Retina (tissue), 1 donor: ENCODE measurements at places on chromosomes 7 and 10.

- no peak for DNase-seq
Measured at GRCh38 chr10:73906524-73907447, 4.1 kb upstream of the PLAU start.

DNA sequence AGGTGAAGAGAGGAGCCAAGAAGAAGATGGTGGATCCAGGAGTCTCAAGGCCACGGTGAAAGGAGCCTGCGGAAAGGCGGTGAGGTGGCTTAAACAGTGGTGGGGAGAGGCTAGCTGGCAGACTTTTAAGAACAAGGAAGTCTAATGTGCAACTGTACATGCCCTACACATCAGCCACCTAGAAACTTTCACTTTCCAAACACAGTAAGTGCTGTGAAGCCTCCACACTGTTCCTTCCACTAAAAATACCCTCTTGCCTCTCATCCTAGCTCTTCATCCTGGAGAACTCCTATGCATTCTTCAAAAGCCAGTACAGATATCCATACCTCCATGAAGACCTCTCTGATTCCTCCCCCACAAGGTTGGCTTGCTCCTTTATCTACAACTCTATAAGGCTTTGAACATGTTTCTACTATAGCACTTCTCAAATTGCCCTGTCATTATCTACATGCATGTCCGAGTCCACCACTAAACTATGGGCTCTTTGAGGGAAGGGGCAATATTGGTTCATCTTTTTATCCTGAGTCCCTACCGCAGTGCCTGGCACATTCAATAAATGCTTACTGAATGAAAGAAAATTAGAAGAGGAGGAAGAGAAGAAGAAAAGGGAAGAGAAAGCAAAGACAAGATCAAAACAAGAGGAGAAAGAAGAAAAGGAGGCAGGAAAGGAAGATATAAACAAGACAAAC lies 54.2 kb downstream of the DNAJC12 start:
- no peak for DNase-seq

- DNase-seq: no peak
Measured at GRCh38 chr10:12181065-12181775, 14.5 kb downstream of the NUDT5 start.

DNA sequence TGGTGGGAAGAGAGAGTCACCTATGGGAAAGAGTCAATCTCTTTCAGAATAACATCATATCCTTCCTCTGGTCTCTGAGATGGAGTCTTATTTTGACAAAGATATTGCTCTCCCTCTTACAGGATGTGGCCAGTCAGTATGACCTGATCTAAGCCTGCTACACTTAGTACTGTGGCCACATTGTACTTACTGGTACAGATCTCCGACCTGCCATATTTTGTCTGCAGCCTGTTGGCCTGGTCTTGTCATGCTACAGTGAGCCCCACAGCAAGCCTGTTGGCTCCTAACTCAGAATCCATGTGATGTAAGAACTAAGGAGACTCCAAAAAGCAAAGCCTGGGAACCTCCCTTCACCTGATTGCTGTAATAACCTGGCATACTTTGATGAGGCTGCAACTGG lies 377.8 kb downstream of the SFMBT2 start:
- DNase-seq: no peak

DNA sequence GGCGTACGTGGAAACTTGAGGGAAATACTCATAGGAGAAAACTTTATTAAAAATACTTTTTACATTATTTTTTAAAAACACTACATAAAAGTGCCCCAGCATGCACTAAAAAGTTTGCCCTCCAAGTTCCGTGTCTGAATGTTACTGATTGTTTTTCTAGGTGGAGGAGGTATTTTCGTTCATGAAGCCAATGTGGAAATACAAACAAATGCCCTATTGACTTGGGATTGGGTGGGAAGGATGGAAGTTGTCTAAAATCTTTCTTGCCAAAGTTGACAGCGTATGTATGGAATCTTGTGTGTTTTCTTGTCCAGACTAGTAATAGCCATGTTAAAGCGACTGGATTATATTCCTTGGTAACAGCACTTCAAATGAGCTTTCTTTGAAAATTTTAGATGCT lies 1.2 kb downstream of the PROSER2 start:
- DNase-seq: no peak

- DNase-seq: no peak
Measured at GRCh38 chr10:59127991-59128390, 48.5 kb upstream of the PHYHIPL start.

DNA sequence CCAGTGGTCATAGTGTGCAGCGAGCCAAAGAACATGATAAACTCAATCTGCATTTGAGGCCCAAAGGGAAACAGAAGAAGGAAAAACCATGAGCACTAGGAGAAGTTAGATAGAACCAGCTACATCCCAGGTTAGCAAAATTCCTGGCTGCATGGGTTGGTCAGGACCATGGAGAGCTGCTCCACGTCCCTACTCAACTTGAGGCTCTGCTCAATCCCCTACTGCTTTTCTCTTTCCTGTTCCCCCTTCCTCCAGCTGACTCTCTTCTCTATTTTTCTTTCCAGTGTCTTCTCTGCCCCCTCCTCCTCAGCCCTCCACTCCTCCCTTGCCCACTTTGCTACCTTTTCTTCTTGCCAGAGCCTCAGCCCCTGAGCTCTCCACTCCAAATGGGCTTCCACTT lies 21.9 kb upstream of the VSIR start:
- DNase-seq: no peak

- DNase-seq: no peak
Measured at GRCh38 chr7:133950855-133951254, 176.3 kb upstream of the LRGUK start.

DNA sequence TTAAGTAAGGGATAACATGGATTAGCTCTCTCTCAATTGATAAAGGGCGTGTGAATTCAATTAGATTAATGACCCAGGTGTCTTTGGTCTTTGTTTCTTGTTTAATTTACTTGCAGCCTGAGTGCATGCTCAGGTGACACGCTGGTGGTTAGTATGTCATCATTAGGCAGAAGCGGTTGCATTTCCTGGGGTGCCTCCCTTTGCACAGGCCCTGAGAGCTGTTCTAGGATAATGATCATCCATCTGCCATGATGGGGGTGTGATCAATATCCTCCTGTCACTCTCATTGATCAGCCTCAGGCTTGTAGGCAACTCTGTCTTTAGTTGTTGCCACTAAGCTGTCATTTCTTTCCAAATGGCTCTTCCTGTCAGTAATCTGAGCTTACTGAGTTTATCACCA lies 99.6 kb upstream of the NPS start:
- no peak for DNase-seq

- peak; percentile 72 for DNase-seq
Measured at GRCh38 chr10:43076876-43077420, at the start of gene RET. TSS of gene RET (plus strand) at chr10:43077069. CDS start at chr10:43077259, 190 bp downstream.

GRCh38 chr10:33335801-33336581 lies 1.5 kb upstream of the NRP1 start:
- DNase-seq: peak; percentile 82

DNA sequence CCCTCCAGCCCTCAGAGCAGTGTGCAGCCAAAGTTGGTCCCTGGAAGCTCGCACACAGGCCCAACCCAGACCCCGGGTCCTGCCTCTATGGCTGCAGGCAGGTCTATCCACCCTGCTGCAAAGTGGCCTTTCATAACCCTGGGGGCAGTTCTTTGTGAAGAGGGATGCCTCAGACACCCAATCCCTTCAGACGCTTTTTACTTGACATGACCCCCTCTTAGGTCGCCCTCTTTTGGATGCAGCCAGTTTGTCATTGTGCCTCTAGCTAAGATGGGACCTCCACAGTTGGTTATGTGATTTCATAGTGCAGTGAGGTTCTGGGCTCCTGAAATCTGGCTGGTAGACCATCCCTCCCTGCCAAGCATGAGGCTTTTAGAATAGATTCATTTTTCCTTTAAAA lies 27.3 kb downstream of the SMKR1 start:
- DNase-seq: no peak

- no peak for DNase-seq
Measured at GRCh38 chr7:22694597-22695207, 32.3 kb upstream of the IL6 start.

- DNase-seq: no peak
Measured at GRCh38 chr10:119652361-119652730, 1.2 kb downstream of the BAG3 start.

DNA sequence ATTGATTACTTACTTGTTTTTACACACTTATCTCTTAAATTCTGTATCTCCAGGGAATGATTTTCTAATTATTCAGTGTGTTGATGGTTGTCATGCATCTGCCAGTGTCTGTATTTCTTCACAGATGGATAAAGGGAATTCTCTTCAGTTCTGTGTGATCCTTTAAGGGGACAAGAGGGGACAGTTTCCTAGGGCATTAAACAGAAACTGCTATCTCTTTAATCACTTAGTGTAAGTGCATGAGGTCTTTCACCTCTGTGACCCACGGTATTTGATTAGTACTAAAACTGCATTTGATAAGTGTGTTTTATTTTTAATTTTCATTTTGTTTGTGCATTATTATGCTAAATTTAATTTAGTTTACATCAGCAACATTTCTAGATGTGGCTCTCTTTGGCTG lies 26.6 kb upstream of the SEMA3D start:
- no peak for DNase-seq

DNA sequence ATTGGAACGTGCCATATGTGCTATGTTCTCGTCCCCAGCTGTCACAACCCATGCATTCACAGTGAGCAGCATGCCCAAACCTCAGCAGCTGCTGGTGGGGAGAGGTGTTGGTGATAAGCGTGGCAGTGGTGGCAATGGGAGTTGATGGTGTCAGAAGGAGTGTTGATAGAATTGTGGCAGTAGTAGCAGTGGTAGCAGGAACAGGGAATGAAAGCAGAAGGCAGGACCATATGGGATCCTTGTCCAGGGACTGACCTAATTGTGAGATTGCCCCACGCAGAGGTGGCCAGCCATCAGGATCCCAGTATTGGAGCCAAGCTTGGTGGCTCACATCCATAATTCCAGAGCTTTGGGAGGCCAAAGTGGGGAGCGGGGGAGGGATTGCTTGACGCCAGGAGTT lies 276.3 kb downstream of the GALNT17 start:
- DNase-seq: peak; percentile 20

- DNase-seq: no peak
Measured at GRCh38 chr10:12995425-12995861, 6.1 kb downstream of the CCDC3 start.

DNA sequence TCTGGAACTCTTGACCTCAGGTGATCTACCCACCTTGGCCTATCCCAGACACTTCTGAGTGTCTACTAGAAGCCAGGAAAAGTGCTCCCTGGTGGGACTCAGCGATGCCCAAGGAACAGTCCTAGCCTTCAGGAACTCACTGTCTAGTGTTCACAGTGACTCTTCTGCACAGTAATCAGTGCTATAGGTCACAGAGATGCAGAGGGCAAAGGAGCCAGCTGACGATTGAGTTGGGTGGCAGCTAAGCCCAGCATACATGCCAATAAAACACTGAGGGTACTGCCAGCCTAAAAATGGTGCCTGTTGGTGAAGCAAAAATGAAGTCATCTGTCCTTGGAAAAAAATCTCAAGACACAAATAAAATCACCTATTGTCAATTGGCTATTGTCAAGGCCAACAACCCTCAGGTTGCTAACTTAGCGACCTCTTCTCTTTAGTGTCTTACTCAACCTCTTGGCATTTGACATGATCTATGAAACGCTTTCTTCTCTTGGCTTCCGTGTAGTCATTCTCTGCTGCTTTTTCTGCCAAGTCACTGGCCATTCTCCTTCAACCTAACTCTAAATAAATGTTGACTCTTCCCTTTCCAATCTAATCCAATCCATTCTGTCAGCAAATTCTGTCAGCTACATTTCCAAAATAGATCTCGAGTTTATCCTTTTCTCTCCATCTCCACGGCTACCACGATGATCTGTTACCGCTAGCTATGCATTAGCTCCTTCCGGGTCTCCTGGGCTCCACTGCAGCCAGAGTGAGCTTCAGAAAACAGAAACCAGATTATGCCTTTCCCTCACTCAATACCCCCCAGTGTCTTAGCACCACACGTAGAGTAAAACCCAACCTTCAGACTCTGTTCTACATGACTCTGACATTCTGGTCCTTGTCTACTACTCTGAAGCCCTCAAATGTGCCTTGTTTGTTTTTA lies 99.2 kb downstream of the ATXN7L1 start:
- no peak for DNase-seq

DNA sequence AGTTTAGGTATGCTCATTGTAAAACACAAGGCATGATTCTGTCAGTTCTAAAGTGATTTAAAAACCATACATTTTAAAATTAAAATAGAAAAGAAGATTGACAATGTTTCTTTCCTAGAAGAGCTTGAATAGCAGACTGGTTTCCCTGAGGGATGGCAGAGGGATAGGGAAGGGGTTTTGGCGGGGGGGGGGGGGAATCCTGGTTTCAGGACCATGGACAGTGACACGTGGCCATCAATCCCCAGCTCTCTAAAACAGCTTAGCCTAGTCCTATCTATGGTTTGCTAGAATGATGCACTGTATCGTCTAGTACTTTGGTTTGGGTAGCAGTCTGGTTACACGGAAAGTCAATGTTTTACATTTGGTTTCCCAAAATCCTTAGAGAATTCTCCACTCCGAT lies 88.7 kb downstream of the PHYHIPL start:
- DNase-seq: no peak

DNA sequence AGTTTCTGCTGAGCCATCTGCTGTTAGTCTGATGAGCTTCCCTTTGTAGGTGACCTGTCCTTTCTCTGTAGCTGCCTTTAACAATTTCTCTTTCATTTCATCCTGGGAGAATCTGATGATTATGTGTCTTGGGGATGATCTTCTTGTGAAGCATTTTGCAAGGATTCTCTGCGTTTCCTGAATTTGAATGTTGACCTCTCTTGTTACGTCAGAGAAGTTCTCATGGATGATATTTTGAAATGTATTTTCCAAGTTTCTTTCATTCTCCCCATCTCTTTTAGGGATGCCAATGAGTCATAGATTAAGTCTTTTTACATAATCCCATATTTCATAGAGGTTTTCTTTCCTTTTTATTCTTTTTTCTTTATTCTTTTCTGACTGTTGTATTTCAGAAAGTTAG lies 184.2 kb upstream of the BET1 start:
- DNase-seq: no peak

GRCh38 chr7:47253650-47254080 lies 328.2 kb downstream of the TNS3 start:
- peak; percentile 82 for DNase-seq

- DNase-seq: peak; percentile 62
Measured at GRCh38 chr7:2860627-2861133, 16.6 kb upstream of the GNA12 start.
